GM13977 (cell line): ENCODE measurements at places on chromosomes 5 and 9.
A peak's percentile ranks its signal among the peaks of the same experiment; 100 is the strongest.

GRCh38 chr9:129436751-129437625 lies 183.9 kb downstream of the C9orf50 start:
- DNase-seq: no peak

DNA sequence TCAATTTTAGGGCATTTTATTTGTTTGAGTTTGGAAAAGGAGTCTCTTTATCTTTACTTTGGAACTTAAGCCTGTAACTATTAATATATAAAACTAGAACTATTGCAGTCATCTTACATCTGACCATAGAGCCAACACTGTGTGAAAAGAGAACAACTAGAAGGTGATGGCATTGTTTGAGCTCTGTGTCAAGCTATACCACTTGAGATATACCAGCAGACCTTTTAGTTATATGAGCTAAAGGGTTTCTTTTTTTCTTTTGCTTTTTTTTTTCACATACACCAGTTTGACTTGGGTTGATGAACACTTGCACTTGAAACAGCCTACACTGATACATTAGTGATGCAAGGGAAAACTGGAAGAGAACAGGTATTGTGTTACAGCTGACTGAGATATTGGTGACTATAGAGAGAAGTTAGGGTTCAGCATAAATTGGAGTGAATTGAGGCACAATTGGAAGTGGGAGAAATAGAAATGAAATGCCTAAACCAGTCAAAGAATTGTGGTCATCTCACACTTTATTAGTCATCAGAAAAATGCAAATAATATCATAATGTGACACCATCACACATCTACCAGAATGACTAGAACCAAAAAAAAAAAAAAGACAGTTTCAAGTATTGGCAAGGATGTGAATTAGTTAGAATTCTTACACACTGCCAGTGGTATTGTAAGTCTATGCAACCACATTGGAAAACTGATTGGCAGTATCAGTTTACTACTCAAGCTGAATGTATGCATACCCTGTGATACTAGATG lies 60.9 kb downstream of the ADRB2 start:
- no peak for DNase-seq

- no peak for DNase-seq
Measured at GRCh38 chr5:34715711-34716110, 59.6 kb downstream of the RAI14 start.

- no peak for DNase-seq
Measured at GRCh38 chr5:164741376-164741775, 1236.0 kb downstream of the MAT2B start.

DNA sequence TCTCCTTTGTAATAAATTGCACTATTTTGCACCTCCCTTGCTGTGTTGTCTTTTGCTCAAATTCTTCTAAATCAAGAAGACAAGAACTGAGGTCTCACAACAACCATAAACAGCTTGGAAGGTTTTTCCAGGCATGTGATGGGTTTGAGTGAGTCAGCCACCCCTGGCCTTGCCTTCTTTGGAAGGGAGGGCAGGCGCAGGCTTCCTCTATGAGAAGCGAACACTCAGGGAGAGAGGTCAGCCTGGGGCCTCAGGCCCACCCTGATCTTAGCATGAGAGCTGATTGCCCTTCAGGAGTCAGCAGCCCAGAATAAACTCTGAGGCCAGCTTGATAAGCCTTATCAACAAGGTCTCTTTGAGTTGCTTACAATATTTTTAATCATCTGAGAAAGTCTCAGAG lies 31.6 kb downstream of the S1PR3 start:
- DNase-seq: no peak

DNA sequence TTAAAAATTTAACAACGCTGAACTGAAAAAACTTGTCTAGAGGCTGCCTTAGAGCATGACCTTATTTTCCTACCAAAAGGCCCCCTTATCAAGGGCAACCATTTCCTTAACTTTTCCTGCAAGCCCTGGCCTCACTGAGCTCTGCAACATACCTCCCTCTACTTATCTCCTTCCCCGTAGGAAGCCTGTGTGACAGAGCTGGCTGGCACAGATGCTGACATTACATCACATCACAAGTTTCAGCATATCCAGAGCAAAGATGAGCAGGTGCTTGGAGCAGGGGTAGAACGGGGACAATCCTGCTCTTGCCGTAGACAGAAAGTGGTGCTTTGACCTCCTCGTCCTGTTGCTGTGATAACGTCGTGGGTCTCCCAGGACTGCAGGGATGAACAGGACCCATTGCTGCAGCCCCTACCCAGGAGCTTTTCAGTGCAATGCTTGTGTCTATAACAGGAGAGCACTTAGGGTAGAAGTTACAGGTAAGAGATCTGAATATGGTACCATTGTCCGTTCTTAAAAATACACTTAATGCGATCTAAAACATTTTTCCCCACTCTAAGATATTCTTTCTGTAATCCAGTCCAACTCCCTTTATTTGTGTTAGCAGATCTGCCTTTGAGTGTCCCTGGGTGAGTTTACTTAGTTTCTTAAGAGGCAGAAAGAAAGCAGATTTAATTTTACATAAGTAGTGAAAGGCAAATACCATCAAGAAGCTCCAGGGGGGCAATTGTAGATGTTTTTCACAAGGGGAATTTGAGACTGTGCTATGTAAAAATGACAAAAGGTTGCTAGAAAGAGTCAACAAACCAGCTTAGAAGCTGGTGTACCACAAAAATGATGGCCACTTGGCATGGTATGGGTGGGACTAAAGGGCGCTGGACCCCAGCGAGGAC lies 101.9 kb upstream of the EFNA5 start:
- DNase-seq: no peak

DNA sequence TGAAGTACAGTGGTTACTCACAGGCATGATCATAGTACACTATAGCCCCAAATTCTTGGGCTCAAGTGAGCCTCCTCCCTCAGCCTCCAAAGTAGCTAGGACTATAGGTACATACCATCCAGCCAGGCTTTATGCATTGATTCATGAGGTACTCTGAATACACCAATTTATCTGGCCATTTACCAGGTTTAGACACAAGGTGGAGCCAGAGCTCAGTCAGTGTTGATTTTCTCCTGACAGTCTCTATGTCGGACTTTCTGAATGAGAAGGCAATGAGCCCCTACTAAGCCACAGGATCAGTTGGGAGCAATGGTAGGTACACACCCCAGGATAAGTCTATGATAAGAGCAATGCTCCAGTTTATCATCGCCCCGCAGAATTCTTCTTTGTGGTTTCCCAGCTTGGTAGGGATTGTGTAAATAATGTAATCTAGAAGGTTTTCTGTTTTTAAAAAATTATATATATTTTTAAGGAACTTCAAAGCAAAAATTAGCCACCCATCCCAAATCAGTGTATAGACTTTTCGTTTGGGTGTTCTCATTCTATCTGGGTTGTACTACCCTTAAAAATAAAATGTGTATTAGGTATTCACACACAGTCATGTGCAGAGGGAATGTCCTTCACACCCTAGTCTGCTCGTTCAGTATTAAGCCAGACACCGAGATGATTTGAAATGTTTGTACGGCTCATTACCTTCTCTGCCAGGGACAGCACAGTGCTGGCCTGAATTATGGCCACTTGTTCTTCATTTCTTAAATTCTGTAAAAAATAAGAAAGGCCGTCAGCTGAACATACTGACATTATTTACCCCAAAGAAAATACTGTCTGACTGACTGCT lies 118.4 kb upstream of the DPYSL3 start:
- DNase-seq: peak; percentile 48

GRCh38 chr5:33494466-33494865 lies 53.7 kb downstream of the TARS1 start:
- DNase-seq: no peak

DNA sequence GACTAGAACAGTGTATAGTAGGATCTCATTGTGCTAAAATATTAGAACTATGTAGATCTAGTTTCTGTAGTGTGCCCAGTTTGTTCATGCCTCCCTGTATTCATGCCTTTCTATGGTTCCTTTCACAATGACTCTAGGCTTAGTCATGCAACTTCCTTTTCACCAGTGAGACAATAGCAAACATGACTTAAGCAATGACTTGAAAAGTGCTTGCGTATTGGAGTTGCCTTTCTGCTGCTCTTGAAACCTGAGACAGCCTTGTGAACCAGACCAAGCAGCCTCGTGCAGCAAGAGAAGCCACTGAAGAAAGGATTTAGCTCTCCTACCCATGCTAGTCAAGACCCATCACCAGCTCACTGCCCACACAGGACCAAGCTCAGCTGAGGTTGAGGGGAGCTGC lies 294.5 kb upstream of the TAS2R1 start:
- peak; percentile 6 for DNase-seq

DNA sequence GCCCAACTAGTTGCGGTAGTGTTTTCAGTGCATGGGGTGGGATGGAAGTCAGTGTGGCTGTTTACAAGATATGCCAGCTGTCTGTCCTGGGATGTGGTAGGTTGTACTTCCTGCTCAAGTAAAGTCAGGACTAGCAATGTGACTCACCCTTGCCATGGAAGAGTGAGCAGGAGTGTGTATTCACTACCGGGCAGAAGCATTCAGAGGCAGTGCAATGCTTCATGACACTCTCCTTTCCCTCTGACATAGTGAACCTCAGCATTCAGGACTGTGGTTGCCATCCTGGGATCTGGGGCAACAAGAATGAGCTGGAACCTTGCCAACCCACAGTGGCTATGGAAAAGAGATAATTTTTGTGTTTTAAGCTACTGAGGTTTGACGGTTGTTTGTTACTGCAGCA lies 68.9 kb downstream of the BOD1 start:
- peak; percentile 60 for DNase-seq

DNA sequence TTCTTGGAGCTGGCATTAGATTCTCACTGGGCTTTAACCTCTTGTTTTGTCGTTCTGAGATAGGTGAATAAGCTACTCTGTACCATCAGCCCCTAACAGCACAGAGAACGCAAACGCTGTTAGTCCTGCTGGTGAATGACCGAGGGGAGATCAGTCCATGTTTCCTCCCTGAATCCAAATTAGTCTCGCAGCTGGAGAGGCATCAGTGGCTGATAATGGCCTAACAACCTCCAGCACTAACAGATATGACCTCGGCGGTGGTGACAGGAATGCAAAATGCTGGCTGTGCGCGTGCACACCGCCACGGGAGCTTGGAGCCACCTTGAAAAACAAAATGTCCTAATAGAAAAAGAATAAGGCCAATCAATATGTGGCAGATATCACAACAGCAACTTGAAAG lies 77.6 kb upstream of the IRX1 start:
- no peak for DNase-seq

- no peak for DNase-seq
Measured at GRCh38 chr5:14512574-14512973, 69.0 kb upstream of the OTULINL start.

DNA sequence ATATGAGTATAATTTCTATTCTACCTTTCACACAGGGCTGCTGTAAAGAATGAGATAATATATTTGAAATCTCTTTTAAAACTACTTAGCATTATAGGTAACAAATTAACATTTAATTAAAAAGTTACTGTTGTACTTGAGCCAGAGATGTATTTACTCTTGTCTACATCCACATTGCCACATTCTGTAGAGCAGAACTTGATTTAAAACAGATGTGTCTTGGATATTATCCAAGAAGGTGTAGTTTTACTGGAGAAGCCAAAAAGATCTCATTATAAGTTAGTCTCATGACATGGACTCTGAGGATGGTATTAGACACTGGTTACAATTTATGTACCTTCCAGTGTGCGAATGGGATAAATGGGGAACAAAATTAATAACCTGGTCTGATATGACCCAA lies 293.1 kb upstream of the CCNH start:
- no peak for DNase-seq
